ENCODE measurements at places on chromosomes 13 and 19.

GRCh38 chr13:101155920-101156319, 260.4 kb downstream of the NALCN start:
- DNase-seq: no peak

GRCh38 chr19:15274477-15274876, 42.2 kb upstream of the EPHX3 start:
- DNase-seq: no peak

GRCh38 chr13:84934911-84935310, 864.3 kb downstream of the SLITRK6 start:
- DNase-seq: no peak

DNA sequence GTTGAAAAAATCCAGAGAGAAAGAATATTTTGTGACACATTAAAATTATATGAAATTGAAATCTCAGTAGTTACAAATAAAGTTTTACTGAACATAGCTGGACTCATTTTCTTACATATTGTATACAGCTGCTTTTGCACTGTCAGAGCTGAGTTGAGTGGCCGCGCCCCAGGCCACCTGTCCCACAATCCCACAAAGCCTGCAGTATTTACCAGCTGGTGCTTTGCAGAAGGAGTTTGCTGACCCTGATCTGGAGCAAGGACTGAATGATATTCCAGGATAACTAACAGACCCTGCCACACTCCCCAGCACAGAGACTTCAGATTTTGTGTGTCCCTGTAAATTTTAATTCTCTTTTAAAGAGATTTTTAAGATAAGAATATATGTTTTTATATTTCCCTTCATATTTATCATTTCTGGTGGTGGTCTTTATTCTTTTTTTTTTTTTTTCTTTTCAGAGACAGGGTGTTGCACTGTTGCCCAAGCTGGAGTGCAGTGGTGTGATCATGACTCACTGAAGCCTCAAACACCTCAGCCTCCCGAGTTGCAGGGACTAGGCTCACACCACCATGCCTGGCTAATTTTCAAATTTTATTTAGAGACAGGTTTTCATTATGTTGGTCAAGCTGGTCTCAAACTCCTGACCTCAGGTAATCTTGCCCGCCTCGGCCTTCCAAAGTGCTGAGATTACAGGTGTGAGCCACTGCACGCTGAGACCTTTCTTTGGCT, 48.5 kb downstream of the TDRD12 start:
- no peak for DNase-seq

DNA sequence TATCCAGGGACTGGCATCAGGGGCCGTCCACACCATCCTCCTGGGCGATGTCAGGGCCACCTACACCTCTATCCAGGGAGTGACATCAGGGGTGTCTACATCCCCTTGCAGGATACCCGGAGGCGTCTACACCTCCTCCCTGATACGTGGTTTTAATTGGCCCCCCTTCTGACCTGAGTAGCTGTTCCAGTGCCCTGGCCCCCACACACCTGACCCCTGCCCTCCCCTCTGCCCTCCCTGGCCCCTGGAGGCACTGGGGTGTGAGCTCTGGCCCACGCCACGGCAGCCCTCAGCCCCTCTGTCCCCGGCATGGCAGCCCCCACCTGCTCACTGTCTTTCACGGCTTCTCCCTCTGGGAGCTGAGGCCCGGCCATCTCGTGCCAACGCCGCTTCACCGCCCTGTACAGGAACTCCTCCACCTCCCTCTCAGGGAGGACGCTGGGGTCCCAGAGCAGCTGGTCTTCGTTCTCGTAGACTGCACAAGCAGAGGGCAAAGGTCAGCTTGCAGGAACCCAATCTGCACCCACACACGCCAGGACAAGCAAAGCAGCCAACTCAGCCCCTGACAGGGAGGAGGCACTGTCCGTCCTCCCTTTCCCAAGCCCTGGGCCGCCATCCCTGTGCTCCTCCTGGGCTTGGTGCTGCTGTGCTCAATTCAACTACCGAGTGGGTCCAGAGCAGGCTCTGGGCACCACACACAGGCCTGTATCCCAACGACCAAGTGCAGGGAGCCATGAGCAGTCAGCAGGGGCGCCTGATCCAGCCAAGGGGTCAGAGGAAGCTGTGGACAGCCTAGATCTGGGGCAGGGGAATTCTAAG, 22.2 kb upstream of the PLPP2 start:
- no peak for DNase-seq

GRCh38 chr13:42702716-42703115, 78.7 kb upstream of the FAM216B start:
- no peak for DNase-seq

GRCh38 chr13:50149214-50149613, 134.0 kb downstream of the KCNRG start:
- no peak for DNase-seq

- no peak for DNase-seq
Observed at GRCh38 chr13:109569958-109570711, 216.2 kb downstream of the IRS2 start.

DNA sequence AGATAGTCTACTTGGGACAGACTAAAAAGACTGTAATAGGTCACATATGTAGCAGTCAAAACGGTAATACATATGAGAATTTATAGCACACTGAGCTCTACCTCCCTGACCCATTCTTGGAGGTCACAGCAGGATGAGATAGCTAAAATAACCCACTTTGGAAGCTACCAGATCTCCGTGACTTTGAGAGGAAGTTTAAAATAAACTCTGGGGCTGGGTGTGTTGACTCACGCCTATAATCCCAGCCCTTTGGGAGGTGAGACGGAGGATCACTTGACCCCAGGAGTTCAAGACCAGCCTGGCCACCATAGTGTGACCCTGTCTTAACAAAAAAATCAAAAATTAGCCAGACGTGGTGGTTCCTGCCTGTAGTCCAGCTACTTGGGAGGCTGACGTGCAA, 45.3 kb downstream of the DHRS12 start:
- no peak for DNase-seq

GRCh38 chr13:29471551-29471950, 123.9 kb downstream of the SLC7A1 start:
- DNase-seq: no peak

- no peak for DNase-seq
Observed at GRCh38 chr13:20232556-20233277, 598 bp upstream of the GJB6 start.

DNA sequence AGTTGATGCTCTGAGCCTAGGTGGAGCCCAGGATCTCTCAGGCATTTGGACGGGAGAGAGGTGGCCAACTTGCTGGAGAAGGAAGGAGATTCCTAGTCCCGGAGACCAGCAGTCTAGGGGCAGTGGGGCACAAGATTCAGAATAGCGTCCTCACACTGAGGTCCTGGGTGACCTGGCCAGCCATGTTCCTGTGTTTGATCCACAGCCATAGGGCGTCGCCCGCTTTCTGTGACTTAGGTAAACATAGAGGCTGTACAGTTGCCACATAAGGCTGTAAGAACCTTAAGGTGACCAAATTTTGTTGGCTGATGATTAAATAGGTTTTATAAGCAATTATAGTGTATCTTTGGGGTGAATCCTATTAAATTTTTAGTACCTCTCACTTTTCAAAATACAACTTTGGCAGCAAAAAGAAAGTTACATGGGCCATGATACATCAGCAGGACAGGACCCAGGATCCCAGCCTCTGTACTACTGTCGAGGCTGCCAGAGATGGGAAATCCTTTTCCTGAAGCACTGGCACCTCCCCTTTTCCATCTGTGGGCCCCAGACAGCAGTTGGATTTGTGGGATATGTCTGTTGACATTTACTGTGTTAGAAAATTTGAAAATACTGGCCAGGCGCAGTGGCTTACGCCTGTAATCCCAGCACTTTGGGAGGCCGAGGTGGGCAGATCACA, 37.5 kb downstream of the TSSK6 start:
- no peak for DNase-seq

GRCh38 chr19:10478903-10479384, 24.2 kb downstream of the KEAP1 start:
- DNase-seq: peak; percentile 61

Measured in hypothalamus (tissue), 51 donors.